ENCODE measurements at places on chromosomes 5 and 9.
A peak's percentile ranks its signal among the peaks of the same experiment; 100 is the strongest.

GRCh38 chr9:91196103-91196950 is 165.4 kb downstream of the AUH start:
- no peak for DNase-seq

GRCh38 chr9:88996046-88996920 is 5.0 kb downstream of the S1PR3 start:
- no peak for DNase-seq

DNA sequence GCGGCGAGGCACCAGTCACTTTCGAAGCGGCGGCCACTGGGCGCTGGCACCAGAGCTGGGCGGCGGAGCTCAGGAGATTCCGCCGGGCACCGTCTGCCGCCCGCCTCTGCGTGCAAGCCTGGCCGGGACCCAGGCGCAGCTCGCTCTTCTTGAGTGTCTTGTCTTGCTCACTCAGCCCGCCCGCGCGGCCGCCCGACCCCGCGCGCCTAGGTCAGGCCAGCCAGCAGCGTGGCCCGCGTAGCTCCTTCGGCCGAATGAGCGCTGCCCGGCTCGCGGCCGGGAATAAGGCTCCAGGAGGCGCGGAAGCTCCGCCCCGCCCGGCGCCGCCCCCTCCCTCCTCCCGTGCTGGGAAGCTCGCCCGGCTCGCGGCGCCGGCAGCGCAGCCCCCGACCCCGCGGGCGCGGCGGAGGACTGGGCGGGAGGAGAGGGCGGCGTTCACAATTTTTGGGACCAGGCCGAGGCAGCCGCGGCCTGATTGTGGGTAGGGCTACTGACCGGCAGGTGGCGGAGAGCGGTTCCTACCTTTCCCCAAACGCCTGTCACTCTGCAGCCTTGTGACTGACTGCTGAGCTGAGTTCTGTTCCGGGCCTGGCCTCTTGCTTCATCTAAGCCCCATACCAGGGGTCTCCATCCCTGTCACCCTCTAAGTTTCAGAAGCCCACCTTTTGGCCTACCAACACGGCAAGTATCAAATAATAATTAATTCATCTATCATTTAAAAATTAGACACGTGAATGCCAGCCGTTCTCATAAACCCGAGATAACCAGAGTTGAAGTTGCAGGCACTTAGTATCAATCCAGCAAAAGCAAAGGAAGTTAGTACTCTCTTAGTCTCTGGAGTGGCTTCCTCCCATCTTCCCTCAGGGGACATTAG is at the start of gene HBEGF:
Gene HBEGF, minus strand, starts transcription at position 256 of the 874 bp plus-strand sequence. CDS start 275 bp downstream, outside the sequence.
- DNase-seq: peak; percentile 55

DNA sequence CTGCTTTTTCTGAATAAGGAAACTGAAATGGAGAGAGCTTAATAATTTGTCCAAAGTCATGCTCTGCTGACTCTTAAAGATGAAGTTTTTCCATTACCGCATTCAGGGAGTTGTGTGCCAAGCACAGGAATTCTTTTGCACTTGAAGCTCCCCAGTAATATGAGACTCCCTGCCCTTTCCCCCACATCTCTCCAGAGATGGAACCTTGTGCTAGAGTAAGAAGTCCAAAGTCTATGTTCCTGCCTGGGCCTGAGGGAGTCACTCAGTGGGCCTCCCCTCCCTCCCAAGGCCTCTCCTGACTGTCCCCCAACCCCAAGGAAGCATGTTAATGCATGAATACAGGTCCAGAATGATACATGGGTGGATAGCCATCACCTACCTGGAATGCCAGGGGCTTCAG is 173.3 kb upstream of the SEMA6A start:
- DNase-seq: no peak

- DNase-seq: no peak
Observed at GRCh38 chr9:109886041-109886440, 106.0 kb downstream of the PALM2AKAP2 start.

DNA sequence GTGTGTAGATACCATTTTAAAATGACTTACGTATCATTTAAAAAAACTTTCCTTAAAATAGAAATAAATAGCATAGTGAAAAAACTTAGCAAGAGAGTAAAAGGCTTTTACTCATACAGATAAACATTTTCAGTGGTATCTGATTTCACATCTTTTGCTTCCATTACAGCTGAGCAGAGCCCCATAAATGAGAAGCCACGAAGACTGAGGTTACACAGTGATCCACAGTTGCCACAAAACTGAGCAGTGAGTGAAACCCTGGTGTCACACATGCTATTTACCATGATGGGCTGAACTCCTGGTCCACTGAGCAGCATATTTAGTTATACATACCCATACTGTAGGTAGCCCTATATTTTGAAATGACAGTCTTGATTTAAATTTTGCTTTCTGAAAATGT is 401.2 kb downstream of the KIAA0825 start:
- DNase-seq: no peak

DNA sequence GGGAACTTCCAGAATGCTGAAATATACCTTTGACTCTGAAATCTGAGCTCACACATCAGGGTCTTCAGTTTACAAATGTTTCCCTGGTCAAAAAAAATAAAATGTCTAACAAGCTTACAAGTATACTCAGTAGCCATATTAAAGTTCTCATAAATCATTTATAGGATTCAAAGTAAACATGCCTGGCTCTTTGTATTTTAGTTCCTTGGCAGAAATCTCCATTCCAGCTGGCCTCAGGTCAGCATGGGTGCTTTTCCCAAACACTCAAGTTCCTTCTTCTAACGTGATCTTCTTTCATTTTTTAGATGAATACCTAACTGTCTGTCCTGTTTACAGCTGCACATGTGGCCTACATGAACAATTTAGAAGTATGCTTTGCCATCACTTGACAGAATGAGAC is 263.2 kb downstream of the GAS1 start:
- DNase-seq: no peak

- DNase-seq: no peak
Observed at GRCh38 chr9:133121915-133122550, 993 bp upstream of the RALGDS start.

DNA sequence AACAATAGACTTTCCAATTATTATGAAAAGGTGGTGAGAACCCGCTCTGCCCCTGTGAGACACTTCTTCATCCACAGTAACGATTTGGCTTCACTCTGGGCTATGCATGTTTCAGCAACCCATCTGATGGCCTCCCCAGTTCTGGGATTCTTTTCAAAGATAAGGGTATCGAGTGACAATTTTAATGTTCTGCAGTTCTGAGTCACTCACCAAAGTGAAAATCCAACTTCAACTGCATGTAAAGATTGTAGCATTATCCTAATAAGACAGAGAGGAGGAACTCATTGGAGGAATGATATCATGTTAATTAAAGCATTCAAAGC is 1078.3 kb upstream of the SEMA6A start:
- DNase-seq: no peak

DNA sequence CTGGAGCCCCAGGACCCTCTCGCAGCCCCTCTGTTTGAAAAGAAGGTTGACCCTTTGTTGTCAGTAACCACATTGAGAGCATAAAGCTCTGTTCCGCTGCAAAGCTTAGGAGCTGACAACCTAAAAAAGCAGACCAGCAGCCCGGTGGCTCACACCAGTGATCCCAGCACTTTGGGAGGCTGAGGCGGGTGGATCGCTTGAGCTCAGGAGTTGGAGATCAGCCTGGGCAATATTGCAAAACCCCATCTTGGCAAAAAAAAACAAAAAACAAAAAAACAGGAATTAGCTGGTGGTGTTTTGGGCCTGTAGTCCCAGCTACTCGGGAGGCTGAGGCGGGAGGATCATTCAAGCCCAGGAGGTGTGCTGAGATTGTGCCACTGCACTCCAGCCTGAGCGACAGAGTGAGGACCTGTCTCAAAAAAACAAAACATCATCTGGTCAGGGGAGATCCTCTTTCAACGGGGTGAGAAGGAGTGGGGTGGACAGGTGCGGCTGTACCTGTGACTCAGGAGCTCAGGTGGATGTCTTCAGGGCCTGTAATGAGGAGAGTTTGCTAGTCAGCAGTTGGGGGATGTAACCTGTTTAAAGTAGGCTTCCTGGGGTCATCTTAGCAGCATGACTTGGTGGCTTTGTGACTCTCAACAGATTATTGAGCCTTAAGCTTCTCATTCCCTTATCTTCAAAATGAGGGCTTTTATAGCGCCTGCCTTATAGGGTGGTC is 694 bp upstream of the REEP2 start:
- DNase-seq: no peak

- no peak for DNase-seq
Observed at GRCh38 chr9:71680189-71680980, 87.9 kb downstream of the CEMIP2 start.

- no peak for DNase-seq
Observed at GRCh38 chr5:172641359-172642050, 442 bp downstream of the NEURL1B start.

DNA sequence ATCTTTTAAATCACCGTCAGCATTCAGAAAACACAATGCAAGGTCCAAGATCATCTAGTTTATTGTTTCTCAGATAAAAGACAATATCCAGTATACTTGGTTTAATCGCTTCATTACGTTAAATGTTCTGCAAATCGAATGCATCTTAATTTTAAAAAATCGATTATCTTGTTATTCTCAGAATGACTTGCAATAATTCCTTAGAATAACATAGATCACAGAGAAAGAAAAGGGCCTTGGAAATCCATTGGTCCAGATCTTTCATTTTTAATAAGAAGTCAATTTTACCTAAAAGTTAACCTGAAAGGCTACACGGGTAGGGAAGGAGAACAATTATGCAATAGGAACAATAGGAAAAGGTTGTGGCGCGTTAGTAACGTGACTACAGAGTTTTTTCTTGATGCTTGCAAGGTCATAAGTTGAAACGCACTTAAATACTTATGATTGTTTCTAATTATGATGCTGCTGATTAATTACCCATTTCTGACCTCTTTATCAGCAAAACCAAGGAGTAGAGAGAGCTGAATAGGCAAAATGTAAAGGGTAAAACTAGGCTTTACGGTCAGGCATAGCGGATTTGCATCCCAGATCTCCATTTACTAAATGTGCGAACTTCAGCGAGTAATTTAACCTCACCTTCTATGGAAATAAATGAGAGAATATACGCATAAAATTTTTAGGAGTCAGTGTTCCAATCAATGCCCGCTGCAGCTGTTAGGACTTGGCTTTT is 769 bp upstream of the LYRM7 start:
- DNase-seq: no peak

- no peak for DNase-seq
Observed at GRCh38 chr5:55564721-55565120, 30.0 kb upstream of the PLPP1 start.

DNA sequence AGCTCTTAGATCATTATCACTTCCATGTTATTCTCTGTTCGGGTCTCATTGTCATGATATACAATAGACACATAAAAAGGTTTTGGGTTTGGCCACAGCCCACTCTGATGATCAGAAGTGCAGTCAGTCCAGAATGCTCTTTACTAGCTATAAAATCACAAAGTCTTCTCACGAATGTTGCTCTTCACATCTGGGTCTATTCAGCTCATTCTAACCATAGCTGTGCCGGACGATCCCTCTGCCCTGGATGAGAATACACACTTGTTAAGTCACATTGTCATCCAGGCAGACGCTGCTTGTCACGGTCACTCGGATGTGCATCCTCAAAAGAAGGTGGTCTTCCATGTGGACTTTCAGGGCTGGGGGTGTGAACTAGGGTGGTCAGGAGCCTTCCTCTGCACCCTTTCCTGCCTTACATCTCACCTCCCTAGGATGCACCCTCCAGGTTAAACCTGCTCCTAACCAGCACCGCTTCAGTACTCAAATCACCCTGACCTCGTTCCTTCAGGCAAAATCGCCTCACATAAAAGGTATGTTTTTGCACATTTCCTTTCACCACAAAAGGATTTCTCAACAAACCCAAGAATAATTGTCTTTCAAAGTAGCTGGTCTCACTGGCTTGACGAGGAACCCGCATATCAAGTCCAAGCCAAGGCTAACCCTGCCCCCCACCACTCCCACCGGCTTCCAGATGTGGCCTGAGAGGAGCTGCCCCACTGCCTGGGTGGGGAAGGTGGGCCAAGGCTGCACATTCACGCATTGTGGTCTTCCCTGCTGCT is 21.9 kb downstream of the ANKH start:
- no peak for DNase-seq

DNA sequence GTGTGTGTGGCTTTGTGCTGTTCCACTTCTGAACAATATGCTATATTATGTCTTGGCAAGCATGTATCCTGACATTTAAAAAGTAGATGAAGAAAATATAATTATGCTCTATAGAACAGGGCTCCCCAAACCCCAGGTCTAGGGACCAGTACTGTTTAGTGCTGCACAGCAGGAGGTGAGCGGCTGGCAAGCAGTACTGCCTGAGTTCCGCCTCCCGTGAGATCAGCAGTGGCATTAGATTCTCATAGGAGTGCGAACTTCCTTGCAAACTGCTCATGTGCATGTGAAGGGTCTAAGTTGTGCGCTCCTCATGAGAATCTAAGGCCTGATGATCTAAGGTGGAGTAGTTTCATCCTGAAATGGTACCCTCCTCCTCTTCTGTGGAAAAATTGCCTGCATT is 979.1 kb upstream of the CTNND2 start:
- DNase-seq: no peak

GRCh38 chr9:116662646-116663310 is 24.3 kb upstream of the TRIM32 start:
- DNase-seq: no peak

DNA sequence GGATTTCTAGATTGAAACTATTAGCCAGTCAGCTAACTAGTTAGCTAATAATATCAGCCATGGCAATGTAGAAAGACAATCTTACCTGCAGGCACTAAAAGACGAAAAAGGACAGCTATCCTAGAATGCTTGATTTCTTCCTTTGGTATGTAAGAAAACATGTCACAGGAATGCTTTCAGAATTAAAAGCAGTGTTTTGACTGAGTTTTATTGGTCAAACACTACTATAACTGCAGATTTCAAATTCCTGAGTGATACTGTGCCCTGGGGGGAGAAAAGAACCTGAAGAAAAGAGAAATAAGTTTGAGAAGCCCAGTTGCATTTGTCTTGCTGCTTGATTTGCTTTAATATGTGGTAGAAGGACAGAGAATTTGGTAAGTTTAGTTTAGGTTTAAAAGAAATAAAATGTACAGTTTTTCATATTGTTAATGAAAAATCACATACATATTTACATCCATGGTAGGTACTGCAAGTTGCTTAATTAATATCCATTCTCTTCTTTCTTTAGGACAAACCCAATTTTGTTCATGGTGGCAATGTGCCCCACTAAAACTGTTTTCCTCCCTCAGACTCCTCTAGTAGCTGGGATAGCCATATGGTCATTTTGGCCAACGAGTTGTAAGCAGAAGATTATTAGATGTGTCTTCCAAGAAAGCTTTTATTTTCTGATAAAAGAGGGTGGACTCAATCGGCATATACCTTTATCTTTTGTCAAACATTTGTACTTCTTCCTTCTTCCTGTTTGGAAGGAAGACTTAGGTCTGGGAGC is 4.3 kb upstream of the FAM169A start:
- DNase-seq: no peak

DNA sequence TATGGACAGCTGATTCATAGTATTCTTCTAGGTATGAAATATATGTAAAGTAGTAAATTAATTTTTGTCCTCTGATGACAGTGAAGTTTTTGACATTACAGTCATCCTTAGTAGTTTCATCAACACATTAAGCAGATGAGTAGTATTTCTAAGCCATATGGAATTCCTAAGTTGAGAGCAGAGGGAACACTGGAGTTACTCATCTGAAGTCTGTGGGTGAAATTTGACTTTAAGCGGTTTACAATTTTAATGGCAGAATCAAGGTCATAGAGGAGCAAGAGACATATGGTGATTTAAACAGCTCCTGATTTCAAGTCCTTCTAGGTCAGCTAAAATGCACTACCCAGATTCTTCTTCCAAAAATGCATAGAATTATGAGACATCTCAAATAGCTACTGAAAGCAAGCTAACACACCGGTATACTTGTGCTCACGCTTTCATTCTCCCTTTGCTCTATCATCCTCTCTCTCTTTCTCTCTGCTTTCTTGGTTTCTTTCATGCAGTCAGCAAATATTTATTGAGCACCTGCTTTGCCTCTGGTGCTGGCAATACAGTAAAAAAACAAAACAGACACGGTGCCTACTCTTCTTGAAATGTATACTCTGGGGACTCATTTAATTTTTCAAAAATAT is 235.9 kb downstream of the FER start:
- DNase-seq: no peak

Data from stimulated activated CD4-positive, alpha-beta T cell treated with anti-CD3 and anti-CD28 coated beads, Interleukin-2, amount 100 ng/mL, for 24 hours (primary cell).